ENCODE measurements at places on chromosomes 11 and 22.

GRCh38 chr11:120717623-120718022 is 206.1 kb downstream of the GRIK4 start:
- no peak for DNase-seq

- DNase-seq: no peak
Measured at GRCh38 chr22:30004694-30005093, 75.6 kb upstream of the HORMAD2 start.

DNA sequence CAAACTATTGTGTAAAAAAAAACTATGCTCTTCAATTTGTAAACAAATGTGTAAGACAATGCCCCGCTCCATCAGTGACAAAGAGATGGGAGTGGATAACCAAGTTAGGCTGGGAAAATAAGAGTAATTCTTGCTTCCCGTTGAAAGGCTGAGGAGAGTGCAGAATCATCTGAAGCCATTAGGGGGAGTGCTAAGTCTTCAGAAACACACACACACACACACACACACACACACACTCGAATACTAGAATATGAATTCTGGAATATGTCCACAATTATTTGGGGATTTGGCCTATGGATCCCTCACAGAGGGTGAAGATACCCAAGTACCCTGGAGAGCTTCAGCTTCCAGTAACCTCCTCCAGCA is 27.8 kb upstream of the ROBO3 start:
- no peak for DNase-seq

DNA sequence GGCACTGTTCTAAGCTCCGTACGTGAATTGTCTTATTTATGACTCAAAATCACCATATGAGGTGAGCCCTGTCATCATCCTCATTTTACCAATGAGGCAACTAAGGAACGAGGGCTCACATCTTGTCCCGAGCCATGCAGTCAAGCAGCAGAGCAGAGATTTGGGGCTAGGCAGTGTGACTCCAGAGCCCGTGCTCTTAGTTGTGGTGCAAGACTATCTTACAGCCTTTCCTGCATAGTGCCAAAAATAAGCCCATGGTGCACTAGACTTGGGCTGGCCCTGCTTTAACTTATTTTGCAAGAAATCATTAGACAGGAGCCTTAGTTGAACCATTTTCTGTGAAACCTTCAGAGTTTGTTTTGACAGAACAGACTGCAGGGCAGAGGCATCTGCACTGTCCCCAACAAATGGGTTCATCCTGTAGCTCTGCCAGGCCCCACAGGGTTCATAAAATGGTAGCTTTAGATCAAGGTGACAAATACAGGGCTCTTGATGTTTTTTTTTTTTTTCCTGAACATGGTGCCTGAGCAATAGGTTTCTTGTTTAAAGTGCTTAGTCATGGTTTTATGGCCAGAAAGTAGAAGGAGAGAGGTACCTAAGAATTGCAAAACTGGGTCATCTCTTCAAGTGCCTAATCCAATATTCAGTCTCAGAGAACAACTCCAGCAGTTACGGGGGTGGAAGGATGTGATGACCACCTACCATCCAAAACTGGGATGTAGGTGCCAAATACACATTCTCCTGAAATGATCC is 56.6 kb downstream of the BMAL1 start:
- no peak for DNase-seq

GRCh38 chr22:29570456-29570855 is 10.5 kb downstream of the NIPSNAP1 start:
- DNase-seq: no peak

- no peak for DNase-seq
Measured at GRCh38 chr22:25451480-25452114, 112.9 kb upstream of the GRK3 start.

DNA sequence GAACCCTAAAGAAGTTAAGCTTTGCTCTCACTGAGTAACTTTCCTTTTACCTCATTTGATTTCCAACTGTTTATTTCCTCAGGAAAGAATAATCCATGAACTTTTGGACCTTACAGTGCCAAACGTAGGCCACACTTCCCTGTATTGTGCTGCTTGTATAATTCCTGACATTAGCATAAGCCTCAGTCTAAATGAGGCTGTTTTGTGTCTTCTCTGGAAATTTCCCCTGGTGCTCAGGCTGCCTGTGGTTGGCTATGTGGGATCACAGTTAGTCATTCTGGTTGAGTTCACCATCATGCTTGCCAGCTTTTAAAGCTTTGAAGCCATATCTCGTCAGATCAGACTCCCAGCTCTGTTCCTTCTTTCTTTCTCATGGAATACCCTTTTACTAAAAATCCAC is 107.0 kb downstream of the FAM76B start:
- no peak for DNase-seq

- no peak for DNase-seq
Measured at GRCh38 chr22:48474881-48475280, 1352.8 kb downstream of the BRD1 start.

GRCh38 chr11:98423933-98424332 is 596.8 kb upstream of the CNTN5 start:
- no peak for DNase-seq

- no peak for DNase-seq
Measured at GRCh38 chr11:134658481-134659225, 246.6 kb upstream of the B3GAT1 start.

DNA sequence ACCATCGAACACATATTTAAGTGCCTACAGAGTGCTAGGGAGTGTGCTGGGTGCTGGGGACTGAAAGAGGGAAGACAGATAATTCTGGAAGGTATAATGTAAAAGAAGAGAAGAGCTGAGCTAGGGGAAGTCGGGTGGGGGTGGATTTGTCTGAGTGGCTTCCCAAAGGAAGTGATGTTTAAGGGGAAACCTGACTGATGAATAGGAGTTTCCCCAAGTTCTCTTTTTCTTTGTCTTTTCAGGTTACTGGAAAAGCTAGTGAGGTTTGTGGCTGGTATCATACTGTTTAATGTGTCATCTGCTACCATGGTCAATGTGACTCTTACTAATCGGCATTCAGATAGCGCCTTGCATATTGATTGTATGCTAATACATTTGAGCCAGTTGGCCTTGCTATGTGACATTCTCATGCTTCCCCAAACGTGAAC is 151.6 kb upstream of the MTMR2 start:
- DNase-seq: no peak

GRCh38 chr11:78244080-78244479 is 55.4 kb downstream of the USP35 start:
- no peak for DNase-seq

- DNase-seq: no peak
Measured at GRCh38 chr11:131938351-131938751, 567.9 kb downstream of the NTM start.

GRCh38 chr11:118619444-118620197 is 12.2 kb downstream of the PHLDB1 start:
- no peak for DNase-seq

- DNase-seq: no peak
Measured at GRCh38 chr22:38736257-38736570, 19.6 kb downstream of the SUN2 start.

- no peak for DNase-seq
Measured at GRCh38 chr11:4546878-4547277, 1.9 kb downstream of the OR52M1 start.

- no peak for DNase-seq
Measured at GRCh38 chr11:108958368-108959104, 293.7 kb downstream of the DDX10 start.

DNA sequence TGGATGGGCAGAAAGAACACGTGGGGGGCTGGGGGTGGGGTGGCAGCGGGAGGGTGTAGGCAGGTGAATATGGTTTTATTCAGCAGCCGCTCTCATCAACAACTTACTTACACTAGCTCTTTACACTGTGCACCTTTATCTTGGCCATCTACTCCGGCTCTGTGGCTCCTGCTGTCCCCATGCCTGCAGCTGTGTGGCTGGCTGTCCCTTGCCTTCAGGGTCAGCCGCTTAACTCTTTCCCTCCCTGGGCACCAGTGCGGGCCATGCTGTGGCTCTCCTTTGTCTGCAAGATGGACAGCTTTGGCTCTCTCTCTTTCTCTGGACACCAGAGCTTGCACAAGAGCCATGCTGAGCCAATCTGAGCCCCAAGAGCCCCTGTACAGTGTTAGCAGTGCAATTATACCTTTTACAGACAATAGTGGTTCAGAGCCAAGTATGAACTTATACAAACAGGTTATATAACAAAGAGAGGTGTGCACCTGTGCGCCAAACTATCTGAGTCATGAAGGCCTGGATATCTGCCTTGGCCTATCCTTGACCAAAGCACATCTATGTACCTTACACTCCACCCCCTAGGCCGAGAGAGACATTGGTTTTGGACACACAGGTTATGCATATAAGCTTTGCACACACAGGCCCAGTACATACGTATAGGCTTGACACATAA is 94.3 kb upstream of the CTSC start:
- DNase-seq: no peak

DNA sequence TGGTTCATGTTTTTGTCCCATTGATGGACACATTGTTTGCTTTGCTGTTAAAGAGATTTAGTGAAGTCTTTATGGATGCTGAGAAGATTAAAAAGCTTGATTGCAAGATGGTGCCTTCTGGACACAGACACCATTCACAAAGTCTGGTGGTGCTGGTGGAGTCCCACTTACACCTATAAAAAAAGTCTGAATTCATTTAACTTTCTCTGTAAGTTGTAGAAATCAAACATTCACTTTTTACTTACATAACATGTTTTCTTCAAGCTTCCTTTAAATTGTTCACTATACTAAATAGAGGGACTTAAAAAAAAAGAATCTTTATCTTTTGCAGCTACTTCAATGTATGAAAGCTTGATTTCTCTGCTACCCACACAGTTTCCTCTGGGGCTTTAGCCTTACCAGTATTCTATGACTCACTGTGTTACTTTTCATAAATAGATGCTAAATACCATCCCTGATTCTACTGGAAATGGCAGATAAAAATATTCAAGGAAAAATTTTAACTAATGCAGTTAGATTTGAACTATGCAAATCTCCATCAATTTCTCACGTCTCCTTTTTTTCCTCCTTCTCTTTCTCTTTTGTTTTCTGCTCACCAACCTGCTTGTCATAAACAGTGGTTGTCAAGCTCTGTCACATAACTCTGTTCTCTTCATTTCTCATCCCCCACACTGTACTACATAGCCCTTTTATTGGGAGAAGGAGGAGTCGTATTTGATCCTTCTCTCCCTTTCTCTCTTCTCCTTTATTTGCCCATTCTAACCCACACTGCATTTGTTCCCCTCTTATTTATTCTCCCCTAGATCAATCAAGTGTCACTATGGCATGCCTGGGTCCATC is 89.7 kb downstream of the FAM76B start:
- DNase-seq: no peak

GRCh38 chr11:99098258-99098657 is 77.5 kb downstream of the CNTN5 start:
- DNase-seq: no peak

DNA sequence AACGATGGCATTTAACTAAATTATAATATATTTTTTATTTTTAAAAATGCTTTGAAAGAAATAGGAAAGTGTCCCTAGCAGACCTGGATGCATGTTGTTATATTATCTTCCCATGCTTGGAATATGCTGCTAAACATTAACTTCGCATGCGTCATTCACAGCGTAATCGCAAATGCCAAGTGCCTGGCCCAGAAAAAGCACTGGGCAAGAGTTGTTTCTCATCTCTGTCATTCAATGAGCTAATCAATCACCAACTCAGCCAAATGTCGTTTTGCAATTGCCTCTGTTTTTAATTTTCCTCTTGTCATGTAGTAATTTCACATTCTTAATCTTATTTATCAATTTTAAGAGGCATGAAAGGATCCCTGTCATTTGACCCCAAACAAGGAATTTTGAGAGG is 1421.9 kb downstream of the BRD1 start:
- no peak for DNase-seq

GRCh38 chr11:96339706-96340554 is 3.1 kb downstream of the MAML2 start:
- no peak for DNase-seq

GRCh38 chr22:48734359-48734758 is 1093.3 kb downstream of the BRD1 start:
- DNase-seq: no peak

- DNase-seq: no peak
Measured at GRCh38 chr22:38164551-38164918, 17.1 kb downstream of the PLA2G6 start.

- no peak for DNase-seq
Measured at GRCh38 chr11:66568124-66568916, at the start of gene CTSF. TSS of gene CTSF (minus strand) at chr11:66568606. CDS start at chr11:66568486, 120 bp downstream.

- no peak for DNase-seq
Measured at GRCh38 chr11:34843271-34843670, 72.9 kb downstream of the APIP start.

GRCh38 chr11:45429719-45430118 is 143.6 kb upstream of the SYT13 start:
- no peak for DNase-seq

DNA sequence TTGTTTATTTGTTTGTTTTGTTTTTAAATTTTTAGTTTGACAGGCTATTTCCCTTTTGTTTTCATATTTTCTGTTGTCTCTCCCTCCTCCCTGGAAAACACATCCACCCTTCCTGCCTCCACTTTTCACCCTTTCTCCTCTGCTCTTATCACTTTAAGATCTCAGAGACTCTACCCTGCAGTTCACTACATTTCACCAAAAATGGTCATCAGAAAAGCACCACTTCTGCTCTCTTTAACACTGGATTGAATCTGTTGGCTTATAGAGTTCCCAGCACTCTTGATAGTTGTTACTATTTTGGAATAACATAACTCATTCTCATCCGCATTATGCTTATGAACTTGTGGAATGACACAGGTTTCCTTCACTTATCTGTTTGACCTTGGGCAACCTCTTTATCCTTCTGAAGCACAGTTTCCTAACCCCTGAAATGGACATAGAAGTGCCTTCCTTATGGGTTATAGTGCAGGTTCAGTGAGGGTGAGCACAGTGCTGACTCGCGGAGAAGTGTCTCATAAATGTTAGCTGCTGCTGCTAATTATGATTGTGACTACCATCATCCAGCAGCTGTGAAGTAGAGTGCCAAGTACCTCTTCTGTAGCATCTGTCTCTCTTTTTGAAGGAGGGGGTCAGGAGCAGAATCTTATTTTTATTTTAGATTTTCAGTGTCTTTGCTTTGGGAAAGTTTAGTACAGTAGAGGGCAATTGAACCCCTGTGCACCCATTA is 15.0 kb downstream of the TEAD1 start:
- DNase-seq: no peak

- DNase-seq: peak; percentile 51
Measured at GRCh38 chr11:72584293-72584938, 89.8 kb downstream of the PDE2A start.

DNA sequence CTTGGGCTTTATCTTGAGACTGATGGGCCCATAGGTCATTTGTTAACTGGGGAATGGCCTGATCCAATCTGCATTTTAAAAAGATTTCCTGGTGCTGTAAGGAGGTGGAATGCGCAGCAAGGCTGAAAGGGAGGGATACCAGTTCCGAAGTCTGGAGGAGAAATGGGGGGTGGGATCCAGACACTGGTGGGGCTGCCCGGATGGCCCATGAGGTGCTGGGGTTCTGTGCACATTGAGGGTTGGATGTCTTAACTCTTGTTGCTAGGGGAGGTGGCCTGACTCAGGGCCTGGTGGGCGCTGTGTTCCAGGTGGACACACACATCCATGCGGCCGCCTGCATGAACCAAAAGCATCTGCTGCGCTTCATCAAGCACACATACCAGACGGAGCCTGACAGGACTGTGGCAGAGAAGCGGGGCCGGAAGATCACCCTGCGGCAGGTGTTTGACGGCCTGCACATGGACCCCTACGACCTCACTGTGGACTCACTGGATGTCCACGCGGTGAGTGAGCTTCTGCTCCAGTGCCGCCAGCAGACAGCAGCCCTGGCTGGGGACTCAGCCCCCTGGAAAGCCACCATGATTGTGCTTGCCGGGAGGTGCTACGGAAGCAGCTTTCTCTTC is 38.1 kb downstream of the AMPD3 start:
- DNase-seq: peak; percentile 29

GRCh38 chr22:37559901-37560607 is at the start of gene CDC42EP1:
TSS of gene CDC42EP1 (plus strand) at chr22:37560480. CDS start at chr22:37566350, 5,870 bp downstream.
- peak; percentile 57 for DNase-seq

- DNase-seq: no peak
Measured at GRCh38 chr11:117606211-117606610, 190.8 kb downstream of the DSCAML1 start.

All from mesothelial cell of epicardium (in vitro differentiated cells).